ENCODE measurements at places on chromosomes 6 and 20.

- DNase-seq: no peak
Measured at GRCh38 chr6:88115307-88115706, 50.8 kb downstream of the CNR1 start.

- no peak for DNase-seq
Measured at GRCh38 chr6:157121897-157122296, 201.4 kb downstream of the TMEM242 start.

- DNase-seq: no peak
Measured at GRCh38 chr20:15919118-15919517, 654.1 kb downstream of the KIF16B start.

DNA sequence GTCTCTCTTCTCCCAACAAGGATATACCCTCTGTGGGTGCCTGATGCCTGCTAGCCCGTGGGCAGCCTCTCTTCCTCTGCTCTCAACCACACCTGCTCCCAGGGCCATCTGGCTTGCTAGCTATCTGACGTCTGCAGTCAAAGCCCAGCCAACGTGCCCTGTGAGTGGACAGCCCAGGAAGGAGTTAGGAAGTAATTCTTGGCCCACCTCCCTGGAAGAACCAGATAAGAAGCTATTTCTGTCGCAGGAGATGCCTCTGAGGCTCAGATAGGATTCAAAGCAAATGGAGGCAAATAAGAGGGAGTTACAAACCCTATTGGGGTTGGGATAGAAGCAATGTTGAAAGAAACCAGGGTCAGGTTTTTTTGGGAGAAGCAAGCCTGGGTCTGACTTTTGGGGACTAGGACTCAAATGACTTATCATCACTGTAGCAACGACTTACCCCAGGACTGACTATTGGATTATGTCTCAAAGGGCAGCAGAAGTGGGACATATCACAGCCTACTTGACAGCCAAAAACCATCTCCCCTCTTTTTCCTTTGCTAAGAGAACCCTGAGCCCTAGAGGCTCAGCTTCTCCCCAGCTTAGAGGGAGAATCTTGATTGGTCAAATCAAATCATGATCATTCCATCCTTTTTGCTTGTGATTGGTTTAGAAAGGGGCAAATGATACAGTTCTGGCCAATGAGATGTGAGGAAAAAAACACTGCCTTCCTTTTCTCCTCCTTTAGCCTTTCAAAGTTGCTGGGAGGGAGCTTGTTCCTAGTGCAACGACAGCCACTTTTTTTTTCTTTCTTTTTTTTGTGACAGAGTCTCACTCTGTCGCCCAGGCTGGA, 18.0 kb upstream of the CDK5RAP1 start:
- DNase-seq: no peak

GRCh38 chr6:53618219-53618618, 47.3 kb downstream of the KLHL31 start:
- no peak for DNase-seq

DNA sequence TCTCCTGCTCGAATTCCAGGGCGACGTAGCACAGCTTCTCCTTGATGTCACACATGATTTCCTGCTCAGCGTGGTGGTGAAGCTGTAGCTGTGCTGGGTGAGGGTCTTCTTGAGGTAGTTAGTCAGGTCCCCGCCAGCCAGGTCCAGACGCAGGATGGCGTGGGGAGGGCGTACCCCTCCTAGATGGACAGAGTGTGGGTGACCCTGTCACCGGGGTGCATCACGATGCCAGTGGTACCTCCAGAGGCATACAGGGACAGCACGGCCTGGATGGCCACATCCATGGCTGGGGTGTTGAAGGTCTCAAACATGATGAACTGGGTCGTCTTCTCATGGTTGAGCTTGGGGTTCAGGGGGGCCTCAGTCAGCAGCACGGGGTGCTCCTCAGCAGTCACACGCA, 110.2 kb upstream of the CNR1 start:
- DNase-seq: no peak

DNA sequence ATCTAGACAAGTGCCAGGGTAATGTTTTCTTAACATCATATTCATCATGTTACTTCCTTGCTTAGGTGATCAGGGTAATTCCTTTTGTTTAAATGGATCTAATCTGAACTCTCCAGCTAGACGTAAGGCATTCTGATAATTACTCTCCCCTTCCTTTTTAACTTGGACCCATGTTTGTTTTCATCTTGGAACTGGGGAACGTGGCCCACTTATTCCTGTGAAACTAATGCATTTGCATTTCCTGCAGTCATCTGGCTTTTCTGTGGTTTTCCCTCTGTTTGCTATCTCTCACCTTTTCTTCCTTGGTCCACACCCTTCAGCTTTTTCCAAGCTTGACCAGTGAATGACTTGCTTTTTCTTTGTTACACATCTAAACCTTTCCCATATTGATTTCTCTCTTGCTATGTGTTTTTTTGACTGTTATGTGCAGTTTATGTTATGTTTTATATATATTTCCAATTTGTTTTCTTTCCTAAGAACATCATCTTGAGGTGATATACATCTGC, 33.3 kb downstream of the SLX4IP start:
- no peak for DNase-seq

GRCh38 chr6:46676604-46677313, 10.9 kb upstream of the TDRD6 start:
- no peak for DNase-seq

DNA sequence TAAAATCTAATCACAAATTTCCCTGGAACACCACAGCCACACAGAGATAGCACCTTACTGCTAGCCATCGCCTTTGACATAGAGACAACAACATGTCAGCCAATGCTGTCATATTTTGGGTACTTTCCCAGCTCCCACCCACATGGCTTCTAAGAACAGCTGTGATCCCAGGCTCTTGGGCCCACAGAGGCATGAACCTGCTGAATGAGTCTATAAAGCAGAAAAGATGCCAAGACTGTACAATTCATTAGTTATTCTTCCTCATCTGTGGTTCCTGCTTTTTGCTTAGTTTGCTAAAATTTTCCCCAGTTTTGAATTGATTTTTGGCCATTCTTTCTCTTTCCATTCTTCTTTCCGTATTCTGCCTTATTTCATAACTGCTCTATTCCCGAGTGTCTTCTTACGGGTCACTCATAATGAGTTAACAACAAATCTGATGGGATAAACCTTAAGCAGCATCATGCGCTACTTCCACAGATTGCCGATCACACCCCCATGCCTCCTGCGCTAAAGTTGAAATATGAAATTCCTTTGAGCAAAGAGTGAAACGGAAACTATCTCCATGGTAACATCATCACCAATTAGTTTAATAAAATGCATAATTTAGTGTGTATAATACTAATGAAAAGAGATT, 327.3 kb upstream of the HSF2 start:
- no peak for DNase-seq

- no peak for DNase-seq
Measured at GRCh38 chr6:39225946-39226437, 3.3 kb downstream of the KCNK5 start.

GRCh38 chr6:56684342-56685101, 41.8 kb upstream of the DST start:
- DNase-seq: no peak

- DNase-seq: no peak
Measured at GRCh38 chr6:28600245-28600644, 74.6 kb downstream of the GPX5 start.

DNA sequence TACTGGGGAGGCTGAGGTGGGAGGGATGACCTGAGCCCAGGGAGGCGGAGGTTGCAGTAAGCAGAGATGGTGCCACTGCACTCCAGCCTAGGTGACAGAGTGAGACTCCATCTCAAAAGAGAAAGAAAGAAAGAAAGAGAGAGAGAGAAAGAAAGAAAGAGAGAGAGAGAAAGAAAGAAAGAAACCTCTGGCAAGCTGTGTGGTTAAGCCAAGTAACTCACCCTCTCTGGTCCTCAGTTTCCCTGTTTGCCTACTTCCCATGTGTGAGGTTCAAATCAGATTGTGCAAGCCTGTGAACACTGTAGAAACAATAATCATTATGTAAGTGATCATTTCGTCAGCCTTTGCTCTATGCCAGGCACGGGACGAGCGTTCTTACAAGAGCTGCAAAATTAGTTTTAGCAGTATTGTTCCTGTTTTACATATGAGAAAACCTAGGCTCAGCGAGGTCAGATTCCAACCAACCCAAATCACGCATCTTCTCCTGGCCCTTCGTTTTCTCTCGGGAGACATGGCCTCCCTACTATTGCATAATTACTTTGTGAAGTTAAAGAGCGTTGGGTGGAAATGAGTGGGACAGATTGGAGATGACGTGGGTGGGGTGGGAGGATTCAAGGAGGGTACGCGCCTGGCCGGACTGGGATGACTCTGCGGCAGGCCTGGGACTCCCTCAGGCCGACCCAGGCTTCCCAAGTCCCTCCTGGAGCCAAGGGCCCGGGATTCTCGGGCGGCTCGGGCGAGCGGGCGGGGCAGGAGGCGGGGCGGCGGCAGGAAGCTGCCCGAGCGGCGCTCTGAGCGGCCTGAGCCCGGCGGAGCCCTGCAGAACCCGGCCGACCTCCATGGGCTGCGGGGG, at the start of gene SNX21:
Gene SNX21 (plus strand): TSS at position 770 of the 853 bp plus-strand sequence. CDS start 121 bp downstream, outside the sequence.
- no peak for DNase-seq

GRCh38 chr6:1904466-1904799, 294.7 kb downstream of the FOXC1 start:
- no peak for DNase-seq

DNA sequence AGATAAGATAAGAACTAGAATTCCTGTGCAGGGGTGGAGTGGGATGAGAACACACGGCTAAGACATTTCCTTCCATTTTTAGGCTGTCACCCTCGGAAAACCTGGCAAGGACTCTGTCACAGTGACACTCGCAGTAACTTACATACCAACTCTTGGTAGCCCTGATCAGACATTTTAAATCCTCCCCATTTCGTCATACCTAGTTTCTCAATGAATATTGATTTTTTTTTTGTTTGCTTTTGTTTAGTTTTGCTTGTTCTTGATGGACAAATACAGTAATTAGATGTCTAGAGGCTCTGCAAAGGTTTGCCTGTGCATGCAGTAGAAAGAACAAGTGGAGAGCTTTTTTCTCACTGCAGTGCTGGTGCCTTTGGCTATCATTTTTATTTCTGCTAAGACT, 213.0 kb upstream of the FAM83B start:
- DNase-seq: no peak

DNA sequence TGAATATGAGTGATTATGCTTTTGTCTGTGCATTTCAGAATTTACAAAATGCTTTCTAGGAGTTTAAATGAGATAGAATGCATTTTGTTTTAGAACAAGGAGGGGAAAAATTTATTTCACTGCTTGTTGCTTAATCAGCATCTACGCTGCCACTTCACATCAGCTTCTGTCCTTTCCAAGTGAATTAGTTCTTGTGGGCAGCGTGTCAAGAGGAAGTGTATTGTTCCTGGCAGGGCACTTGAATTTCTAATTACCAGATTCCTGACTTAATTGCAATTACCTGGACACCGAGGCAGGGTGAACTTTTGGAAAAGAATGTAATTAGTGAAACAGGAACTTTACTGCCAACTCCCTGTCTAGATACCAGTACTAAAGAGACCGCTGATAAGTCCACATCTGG, 263.5 kb downstream of the TMEM242 start:
- no peak for DNase-seq

- no peak for DNase-seq
Measured at GRCh38 chr6:24522228-24523176, 27.7 kb downstream of the ALDH5A1 start.

- no peak for DNase-seq
Measured at GRCh38 chr20:44592366-44592765, 10.0 kb downstream of the PKIG start.

- DNase-seq: no peak
Measured at GRCh38 chr6:109867970-109868358, 110.1 kb upstream of the GPR6 start.

GRCh38 chr6:168525926-168526630, 85.1 kb downstream of the SMOC2 start:
- no peak for DNase-seq

GRCh38 chr6:18323935-18324705, 59.8 kb upstream of the DEK start:
- DNase-seq: no peak

DNA sequence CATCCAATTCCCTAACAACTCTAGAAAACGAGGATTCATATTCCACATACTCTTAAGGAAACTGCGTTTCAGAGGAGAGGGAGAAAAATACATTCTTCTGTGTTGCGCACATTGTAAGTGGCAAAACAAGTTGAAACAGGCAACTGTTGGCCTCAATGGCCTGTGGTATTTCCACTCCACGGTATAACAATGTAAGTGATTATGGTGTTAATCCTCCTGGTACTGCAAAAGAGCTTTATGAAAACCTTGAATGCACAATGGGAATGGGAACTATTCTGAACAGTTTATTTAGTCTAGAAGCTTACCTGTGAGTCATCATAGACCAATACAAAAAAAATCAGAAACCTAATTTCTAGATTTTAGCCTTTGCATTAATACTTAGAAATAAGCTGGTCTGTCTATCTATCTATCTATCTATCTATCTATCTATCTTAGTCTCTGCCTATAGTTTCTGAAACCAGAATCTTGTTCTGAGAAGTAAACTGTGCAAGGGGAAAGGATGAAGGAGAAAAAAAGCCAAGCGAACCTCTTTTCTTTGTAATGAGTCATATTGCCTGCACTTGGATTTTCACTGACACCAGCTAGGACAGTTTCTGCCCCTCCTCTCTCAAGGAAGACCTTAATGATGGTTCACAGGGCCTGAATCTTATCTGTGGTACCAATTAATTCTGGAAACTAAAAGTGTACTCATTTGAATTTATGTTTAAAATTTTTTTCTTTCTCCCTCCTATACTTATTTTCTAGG, 101.5 kb downstream of the RNF144B start:
- no peak for DNase-seq

DNA sequence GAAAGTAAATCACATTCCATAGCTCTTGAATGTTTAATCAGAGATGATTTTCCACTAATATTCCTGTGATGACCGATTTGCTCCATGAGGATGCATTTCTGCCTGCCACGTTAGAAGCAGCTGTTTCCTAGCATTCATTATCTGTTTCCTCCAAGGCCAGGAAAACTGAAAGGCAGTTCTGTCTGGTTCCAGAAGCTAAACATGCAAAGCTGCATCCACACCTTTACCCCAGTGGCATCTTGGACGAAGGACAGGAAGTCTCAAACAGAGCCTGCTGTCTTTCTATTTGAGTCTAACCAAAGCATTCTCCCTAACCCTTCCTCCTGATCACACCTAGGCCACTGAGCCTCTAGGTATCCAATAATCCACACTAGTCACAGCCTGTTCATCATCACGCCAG, 27.6 kb downstream of the CNKSR3 start:
- DNase-seq: no peak

DNA sequence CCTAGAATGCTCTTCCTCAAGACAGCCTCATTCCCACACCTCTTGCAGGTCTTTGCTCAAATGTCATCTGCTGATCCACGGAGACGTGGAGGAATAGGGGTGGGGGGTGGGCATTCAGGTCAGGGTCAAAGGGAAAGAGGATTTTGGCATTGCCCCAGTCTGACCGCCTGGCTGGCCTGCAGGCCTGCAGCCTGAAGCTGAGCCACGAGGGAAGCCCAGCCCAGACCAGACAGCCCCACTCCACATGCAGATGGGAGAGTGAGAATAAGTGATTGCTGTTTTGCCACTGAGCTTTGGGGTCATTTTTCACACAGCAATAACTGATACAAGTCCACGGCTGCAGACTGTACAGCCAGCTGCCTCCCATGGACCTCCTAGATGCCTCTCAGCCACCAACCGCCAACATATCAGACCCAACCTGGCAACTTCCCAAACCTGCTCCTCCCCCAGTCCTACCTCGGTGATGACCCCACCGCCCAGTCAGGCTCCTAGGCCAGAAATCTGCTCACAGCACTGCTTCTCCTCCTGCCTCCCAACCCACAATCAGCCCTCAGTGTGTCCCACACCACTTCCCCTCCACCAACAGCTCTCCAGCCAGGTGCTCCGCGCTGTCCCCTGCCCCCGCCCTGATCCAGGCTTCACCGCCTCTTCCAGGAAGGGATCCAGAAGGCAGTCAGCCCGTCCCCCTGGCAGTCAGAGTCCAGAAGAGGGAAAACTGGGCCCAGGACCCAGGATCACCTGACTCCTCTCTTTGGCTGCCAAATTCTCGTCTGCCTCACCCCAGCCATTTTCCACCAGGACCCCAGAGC, 14.0 kb downstream of the KIAA1755 start:
- no peak for DNase-seq
